ENCODE measurements at places on chromosomes 6 and 20.

- DNase-seq = peak; percentile 86
Observed at GRCh38 chr20:63738687-63739129, 868 bp upstream of the SLC2A4RG start.

GRCh38 chr6:17945111-17945510, 42.3 kb downstream of the KIF13A start:
- DNase-seq = no peak

- DNase-seq = no peak
Observed at GRCh38 chr6:15977050-15977449, 151.8 kb upstream of the MYLIP start.

- no peak for DNase-seq
Observed at GRCh38 chr20:62127799-62128198, 5.5 kb downstream of the LSM14B start.

DNA sequence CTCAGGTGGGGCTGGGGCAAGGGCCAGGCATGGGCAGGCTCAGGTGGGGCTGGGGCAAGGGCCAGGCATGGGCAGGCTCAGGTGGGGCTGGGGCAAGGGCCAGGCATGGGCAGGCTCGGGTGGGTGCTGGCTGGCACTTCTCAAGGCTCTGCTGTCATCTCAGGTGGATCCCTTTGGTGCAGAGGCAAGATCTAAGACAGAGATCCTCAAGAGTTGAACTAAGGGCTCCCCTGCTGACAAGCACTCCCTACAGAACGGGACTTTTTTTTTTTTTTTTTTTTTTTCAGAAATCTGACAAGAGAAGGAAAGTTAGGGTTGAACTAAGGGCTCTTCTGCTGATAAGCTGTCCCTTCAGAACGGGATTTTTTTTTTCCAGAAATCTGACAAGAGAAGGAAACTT, 24.9 kb downstream of the MMP24OS start:
- DNase-seq = no peak

DNA sequence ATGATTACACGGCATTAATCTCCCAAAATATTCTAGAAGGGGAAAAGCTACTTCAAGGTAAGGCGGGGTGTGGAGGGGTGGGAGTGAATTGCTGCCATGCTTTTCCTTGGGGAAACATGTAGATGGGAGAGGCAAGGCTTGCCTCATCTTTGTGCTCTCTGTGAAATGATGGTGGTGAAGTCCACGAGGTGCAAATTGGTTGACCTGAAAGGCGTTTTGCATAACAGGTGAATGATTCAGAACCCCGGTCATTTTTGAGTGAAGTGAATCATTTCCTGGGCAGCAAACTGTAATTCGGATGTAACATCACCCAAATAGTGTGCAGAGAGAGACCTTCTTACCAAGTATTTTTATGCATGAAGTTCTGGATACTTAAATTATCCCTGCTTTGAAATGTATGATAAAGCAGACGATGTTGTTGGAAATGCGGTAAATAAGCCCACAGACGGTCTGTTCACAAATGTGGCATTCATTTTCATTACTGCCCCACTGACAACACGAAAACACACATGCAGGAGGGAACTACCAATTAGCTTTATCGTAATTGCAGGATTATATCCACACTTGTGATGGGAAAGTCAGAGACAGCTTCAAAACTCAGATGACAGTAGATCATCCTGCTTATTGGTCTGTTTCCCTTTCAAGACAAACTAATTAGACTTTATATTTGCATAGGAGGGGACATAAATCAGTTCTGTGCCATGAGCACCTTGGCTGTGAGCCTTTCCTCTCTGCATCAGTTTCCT, 3.0 kb downstream of the CDH4 start:
- DNase-seq = no peak

DNA sequence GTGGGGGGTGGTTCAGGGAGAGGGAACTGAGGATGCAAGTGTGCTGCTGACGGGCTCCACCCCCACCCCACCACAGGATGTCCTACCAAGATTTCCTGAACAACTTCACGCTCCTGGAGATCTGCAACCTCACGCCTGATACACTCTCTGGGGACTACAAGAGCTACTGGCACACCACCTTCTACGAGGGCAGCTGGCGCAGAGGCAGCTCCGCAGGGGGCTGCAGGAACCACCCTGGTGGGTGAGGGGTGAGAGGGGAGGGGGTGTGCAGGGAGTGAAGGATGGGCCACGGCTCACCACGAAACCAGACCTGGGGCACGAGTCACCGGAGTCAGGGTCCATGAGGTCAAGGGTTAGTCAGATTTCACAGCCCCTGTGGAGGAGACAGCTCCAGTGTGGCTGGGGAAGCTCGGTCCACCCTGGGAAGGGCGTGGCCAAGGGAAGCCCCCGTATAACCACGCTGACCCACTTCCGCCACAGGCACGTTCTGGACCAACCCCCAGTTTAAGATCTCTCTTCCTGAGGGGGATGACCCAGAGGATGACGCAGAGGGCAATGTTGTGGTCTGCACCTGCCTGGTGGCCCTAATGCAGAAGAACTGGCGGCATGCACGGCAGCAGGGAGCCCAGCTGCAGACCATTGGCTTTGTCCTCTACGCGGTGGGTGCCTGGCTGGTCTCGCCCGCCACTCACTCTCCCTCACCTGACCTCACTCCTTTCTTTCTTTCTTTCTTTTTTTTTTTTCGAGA, 18.3 kb downstream of the CAPN11 start:
- no peak for DNase-seq

DNA sequence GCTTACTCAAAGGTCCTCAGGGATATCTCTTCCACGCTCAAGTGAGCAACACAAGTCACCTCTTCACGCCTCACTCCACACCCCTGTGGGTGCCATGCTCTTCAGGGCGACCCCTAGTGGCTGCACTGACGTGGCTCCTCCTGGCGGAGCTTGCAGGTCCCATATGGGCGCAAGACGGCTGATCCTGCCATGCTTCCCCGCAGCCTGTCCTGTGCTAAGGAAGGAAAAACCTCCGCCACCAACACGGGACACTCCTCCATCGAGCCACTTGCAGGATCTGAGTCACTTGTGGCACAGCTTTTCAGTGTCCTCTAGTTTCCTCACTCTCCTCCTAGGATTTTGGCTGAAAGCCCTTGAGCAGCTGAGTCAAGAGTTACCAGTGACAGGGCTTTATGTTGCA, 90.7 kb downstream of the KHDC1L start:
- peak; percentile 75 for DNase-seq

DNA sequence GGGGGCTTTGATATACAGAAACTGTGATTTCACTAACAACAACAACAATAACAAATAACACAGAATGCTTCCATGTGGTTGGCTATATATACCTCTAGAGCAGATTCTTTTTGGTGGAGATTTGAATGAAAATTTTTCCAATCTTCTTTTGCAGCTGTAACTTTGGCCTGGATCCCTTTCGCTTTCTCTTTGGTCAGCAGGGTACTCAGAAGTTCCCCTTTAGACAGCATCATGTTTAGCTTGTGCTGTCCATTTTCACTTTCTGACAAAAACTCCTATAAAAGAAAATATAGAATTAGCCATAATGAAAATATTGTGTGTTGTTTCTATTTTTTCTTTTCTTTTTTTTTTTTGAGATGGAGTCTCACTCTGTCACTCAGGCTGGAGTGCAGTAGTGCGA, 264.2 kb downstream of the SYNE1 start:
- DNase-seq = no peak

- DNase-seq = no peak
Observed at GRCh38 chr6:145327586-145327985, 407.7 kb downstream of the EPM2A start.

DNA sequence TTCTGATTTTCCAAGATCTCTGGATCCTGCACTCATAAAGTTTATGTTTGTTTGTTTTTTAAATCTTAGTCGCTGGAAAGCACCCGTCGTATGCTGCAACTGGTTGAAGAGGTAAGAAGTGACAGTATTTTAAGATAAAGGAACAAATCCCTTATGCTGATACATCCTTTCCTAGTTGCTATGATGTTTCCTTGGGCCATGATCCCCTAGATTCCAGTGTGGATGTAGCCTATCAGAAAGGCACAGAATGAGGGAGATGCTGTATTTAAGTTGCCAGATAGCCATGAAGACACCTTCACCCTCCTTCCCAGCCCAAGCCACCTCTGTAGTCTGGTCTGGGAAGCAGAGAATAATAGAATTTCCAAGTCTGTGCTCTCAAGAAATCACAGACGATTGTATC, 59.0 kb downstream of the SNAP25 start:
- no peak for DNase-seq

DNA sequence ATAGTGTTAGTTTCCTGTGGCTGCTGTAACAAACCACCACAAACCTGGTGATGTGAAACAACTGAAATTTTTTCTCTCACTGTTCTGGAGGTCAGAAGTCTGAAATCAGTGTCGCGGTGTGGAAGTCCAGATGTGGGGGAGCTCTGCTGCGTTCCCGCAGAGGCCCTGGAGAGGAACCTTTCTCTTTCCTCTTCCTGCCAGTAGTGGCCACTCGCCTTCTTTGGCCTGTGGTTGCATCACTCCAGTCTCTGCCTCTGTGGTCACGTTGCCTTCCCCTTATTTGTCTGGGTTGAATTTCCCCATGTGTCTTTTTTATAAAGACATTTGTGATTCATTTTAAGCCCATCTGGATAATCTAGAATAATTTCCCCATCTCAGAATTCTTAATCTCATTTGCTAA, 295.5 kb upstream of the FLRT3 start:
- no peak for DNase-seq

DNA sequence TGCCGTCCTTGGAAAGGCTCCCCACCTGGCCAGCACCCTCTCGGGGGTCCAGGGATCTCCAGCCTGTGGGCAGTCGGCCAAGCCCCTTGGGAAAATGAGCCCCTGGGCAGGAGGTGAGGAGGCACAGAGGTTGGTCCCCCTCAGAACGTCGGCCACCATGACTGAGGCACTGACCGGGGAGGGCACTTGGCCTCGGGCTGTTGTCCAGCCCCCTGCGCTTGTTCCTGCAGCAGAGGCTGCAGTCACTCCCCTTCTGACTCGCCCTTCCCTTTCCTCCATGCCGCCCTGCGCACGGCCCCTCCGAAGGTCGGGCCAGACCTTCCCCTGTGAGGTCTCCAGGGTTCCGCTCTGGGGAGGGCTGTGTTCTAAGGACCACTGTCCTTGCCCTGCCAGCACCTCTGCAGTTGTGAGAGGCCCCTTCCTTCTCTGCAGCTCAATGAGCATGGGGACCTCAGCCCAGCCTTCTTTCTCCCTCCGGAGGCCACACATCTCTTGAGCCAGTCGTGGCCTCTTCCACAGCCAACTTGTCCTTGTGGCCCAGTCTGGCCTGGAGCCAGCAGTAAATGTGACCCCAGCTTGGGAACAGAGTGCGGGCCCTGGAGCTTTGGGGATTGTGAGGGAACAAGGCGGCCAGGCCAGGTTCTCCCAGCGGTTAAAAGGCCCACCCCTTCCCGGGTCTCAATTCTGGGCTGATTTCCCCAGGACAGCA, 195.5 kb downstream of the DLL1 start:
- no peak for DNase-seq

GRCh38 chr6:168867247-168868102, 386.2 kb downstream of the THBS2 start:
- DNase-seq = no peak

- no peak for DNase-seq
Observed at GRCh38 chr6:152071843-152072242, 264.4 kb downstream of the ESR1 start.

- DNase-seq = peak; percentile 33
Observed at GRCh38 chr6:130366107-130367005, 539 bp downstream of the TMEM200A start.

DNA sequence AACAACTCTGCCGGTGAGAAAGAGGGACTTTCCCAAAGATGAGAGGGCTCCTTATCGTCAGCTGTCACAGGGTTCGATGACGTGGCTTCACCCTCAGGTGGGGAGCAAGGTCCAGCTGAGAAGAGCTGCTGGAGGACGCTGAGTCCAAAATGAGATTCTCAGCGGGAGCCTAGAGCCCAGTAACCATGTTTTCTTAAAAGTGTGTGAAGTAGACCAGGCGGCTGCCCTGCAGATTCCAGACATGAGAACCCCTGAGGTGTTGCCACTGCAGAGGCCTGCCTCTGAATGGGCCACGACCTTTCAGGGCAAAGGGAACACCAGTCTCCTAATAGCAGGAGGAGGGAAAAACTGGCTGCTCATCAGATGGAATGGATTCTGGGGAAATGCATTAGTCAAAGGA, 375.1 kb downstream of the BTBD9 start:
- no peak for DNase-seq

DNA sequence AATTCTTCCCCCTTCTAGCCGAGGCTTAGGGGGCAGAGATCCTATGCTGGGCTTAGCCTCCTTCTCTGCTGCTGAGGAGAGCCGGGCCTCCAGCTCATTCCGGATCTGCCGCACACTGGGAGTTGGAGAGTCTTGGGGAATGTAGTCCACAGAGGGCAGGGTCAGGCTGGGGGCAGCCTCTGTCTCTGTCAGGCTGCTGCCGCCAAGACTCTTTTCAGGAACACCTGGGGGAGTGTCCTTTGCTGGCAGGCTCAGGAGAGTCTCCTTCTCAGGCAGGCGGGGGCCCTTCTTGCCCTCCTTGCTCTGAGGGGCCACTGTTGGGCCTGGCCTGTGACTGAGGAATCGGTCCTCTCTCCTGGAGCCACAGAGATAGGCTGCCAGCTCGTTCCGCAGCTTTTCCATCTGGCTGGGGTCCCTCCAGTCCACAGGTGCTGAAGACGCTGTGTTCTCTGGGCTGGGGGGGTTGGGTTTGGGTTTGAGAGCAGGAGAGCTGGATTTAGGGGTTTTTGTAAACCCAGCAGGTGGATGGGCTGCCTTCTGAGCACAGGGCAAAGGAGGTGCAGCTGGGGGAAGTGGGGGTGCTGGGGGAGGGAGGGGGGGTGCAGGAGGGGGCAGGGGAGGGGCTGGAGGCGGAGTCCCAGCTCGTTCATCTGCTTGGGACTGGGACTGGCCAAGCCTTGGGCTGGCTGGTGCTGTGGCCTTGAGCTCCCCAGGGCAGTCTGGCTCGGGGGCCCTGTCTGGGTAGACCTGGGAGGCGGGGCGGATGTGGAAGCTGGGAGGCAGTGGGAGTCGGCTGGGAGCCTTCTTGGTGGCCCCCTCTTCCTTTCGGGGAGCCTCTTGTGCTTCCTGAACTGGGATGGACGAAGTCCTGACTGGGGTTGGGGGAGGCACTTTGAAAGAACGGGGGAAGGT, 36.1 kb downstream of the C6orf132 start:
- DNase-seq = no peak

- peak; percentile 69 for DNase-seq
Observed at GRCh38 chr20:23156170-23156841, 70.2 kb upstream of the CD93 start.

DNA sequence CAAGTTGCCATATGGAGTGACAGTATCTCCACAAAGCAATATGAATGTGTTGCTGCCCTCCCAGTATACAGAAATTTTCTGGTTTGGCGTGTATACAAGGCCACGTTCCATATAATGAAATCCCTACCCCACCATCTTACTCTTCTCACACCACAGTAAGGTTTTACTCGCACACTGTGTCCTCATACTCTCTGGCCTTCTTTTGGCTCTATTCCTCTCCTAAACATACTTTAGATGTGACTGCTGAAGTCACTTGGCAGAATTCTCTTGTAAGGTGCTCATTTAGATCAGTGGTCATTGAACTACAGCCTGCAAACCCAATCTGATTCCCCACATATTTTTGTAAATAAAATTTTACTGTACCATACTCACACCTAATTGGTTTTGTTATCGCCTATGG, 123.2 kb downstream of the RFPL4B start:
- DNase-seq = no peak
